HS-27A (cell line): ENCODE measurements at places on chromosomes 5 and 9.

- DNase-seq = no peak
These were observed at the start of the genes EIF4E1B and SNCB for GRCh38 chr5:176629853-176630680. EIF4E1B (plus strand) TSS chr5:176630675; CDS start chr5:176642788, 12,113 bp downstream. SNCB (minus strand) TSS chr5:176630534; CDS start chr5:176629654, 880 bp downstream.

DNA sequence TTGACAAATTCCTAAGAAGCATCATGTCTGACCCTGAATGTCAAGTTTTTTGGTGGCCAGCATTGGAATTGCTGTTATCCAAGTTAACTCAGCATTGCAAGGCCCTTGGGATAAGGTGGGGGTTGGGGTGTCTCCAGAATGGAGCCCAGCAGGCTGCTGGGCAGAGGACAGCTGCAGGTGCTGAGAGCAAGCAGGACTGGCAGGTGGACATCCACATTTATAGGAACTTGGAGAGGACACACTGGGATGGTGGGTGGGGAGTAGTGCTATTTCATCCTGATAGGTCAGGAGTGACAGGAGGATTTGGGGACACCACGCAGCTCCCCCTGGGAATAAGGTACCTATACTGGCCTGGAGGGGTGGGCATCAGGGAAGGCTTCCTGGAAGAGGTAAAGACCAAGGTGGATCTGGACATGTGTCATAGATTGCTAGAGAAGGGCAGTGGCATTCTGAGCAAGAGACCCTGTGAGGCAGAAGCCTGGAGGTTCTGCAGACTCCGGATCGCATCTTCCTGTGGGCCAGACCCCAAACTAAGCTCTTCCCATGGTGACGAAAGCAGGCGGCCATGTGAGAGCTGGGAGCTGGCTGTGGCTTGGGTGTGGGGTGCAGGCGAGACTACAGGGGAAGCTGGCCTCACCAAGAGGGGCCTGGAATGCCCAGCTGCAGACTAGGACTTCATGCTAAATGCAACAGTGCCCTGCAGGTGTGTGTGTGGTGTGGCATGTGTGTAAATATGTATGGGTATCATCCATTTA is 148.1 kb downstream of the RGS3 start:
- DNase-seq = no peak

DNA sequence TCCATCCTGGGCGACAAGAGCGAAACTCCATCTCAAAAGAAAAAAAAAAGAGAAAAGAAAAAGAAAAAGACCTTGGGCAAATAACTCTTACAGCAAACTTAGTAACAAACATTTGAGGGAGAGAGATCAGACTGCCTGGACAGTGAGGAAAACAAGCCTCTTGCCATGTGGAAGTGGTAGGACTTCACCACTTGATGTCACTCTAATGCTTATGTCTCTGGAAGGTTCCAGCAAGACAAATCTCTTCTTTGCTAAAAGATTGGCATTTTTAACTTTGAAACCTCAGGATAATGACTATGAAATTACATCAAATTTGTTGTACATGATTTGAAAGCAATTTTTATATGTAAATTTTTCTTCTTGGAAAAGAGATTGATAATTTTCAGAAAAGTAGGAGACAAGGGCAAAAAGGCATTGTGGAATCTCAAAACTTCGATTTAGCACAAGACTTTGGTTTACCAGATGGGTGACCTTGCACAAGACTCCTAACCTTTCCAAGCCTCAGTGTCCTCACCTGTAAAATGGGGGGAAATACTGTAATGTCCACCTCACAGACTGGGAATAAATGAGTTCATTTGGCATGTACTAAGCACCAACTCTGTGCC is 5.4 kb downstream of the ACTL7B start:
- no peak for DNase-seq

DNA sequence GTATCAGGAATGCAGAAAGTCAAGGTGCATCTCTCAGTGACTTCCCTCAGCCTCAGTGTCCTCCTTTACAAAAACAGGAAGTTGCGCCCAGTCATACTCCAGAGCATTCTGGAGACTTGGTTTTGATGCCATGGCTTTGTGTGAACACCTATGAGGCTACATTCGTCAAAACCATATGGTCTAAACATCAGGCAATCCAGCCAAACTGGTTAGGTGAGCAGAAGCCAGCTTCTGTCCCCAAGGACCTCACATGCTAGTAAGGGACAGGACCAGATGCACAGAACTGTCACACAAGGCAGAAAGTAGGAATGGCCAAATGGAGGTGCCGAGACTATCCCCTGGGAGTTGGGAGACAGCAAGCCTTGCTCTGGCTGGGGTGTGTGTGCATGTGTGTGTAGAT is 217.2 kb downstream of the MELK start:
- DNase-seq = no peak

DNA sequence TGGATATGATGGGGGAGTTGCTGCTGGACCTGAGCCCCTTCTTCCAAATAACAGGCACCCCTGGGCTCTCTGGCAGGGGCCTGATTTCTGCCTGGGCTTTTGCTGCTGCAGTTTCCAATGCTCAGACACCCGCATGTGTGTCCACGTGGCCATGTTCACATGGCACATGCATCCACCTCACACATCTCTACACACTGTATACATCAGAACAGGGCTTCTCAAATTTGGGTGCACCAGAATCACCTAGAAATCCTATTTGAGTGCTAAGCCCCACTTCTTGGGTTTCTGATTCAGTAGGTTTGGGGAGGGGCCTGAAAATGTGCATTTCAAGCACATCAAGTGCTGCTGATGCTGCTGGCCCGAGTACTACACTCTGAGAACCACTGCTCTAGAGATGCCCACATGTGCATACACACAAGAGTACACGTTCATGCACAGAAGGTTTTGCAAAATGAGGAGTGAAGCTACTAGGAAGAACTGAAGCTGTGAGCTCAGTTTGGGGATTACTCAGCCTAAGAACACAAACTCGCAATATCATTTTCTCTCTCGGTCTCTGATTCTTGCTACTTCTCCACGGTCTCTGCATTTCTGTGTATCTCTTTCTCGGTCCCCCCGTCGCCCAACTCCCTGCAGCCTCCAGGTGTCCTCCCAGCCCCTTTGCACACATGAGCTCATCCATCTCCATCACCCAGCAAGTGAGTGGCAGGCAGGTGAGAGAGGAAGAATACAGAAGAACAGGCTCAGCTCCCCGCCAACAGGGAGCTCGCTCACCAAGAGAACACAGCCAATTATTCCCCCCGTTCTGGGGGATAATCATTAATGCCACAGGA is 97.0 kb downstream of the PCDH1 start:
- DNase-seq = no peak

- no peak for DNase-seq
These were observed 96.9 kb upstream of the FCN2 start for GRCh38 chr9:134783699-134784039.

GRCh38 chr9:116198344-116198743 is 44.8 kb downstream of the PAPPA start:
- DNase-seq = no peak
